A549 treated with dexamethasone at 1 μM for 4 hours (cell line): ENCODE measurements at places on chromosomes 2 and 18. TPM values are rescaled to one million over a fixed set of nuclear protein-coding genes. Genes with fewer than 3 reads are reported as not detected.

Gene DSG2
- 45.6 to 69.2 TPM (median 64.0 TPM) in 5 replicates for total RNA-seq

Gene DSG4
- not detected in 5 replicates for total RNA-seq

Gene FASTKD2
- 29.4 to 35.0 TPM (median 33.2 TPM) in 5 replicates for total RNA-seq

Gene IL1A
- 0.18 to 0.50 TPM (median 0.29 TPM) in 5 replicates for total RNA-seq

Gene PROKR1
- total RNA-seq = 0.01 to 0.05 TPM (median 0.04 TPM) in 3 of 5 replicates, not detected in the others

Gene MEIS1
- 1.4 to 2.4 TPM (median 1.8 TPM) in 5 replicates for total RNA-seq

Gene GRB14
- 4.8 to 6.5 TPM (median 5.1 TPM) in 5 replicates for total RNA-seq

Gene DNAJC5G
- total RNA-seq = not detected in 5 replicates

Gene TNFRSF11A
- 5.1 to 10.2 TPM (median 8.3 TPM) in 5 replicates for total RNA-seq

Gene CCDC68
- total RNA-seq = 4.1 to 5.8 TPM (median 4.4 TPM) in 5 replicates

Gene ASB1
- total RNA-seq = 36.3 to 59.5 TPM (median 57.5 TPM) in 5 replicates

Gene MFF
- 103 to 117 TPM (median 107 TPM) in 5 replicates for total RNA-seq

Gene ICOS
- not detected in 5 replicates for total RNA-seq

Gene GREB1
- total RNA-seq = 2.5 to 3.9 TPM (median 3.3 TPM) in 5 replicates

Gene UGT1A5
- 0.06 TPM in 1 of 5 replicates, not detected in the others for total RNA-seq

Gene COL4A3
- total RNA-seq = 0.46 to 1.3 TPM (median 0.74 TPM) in 5 replicates

Gene DRC1
- total RNA-seq = 0.07 to 0.36 TPM (median 0.15 TPM) in 5 replicates

Gene ADRA2B
- total RNA-seq = 0.08 to 0.14 TPM (median 0.11 TPM) in 5 replicates

Gene ING5
- total RNA-seq = 21.3 to 26.7 TPM (median 23.5 TPM) in 5 replicates

Gene IKZF2
- total RNA-seq = 0.17 to 0.55 TPM (median 0.38 TPM) in 5 replicates

Gene PGAP1
- 1.5 to 3.1 TPM (median 2.4 TPM) in 5 replicates for total RNA-seq

Gene CACNB4
- 0.14 to 0.36 TPM (median 0.19 TPM) in 5 replicates for total RNA-seq

Gene GPD2
- total RNA-seq = 20.9 to 38.2 TPM (median 31.5 TPM) in 5 replicates

Gene SERPINB10
- total RNA-seq = not detected in 5 replicates

Gene TMEM198
- 0.56 to 1.2 TPM (median 1.1 TPM) in 5 replicates for total RNA-seq

Gene BOD1L2
- total RNA-seq = not detected in 5 replicates

Gene SERPINB5
- 0.05 to 0.30 TPM (median 0.09 TPM) in 5 replicates for total RNA-seq

Gene MAP2
- 1.1 to 2.4 TPM (median 1.2 TPM) in 5 replicates for total RNA-seq

Gene RAB17
- 0.19 to 0.54 TPM (median 0.32 TPM) in 5 replicates for total RNA-seq

Gene AGXT
- total RNA-seq = not detected in 5 replicates

Gene REG3G
- total RNA-seq = not detected in 5 replicates

Gene NPPC
- total RNA-seq = 0.32 to 0.67 TPM (median 0.42 TPM) in 5 replicates

Gene KCNIP3
- 1.5 to 2.3 TPM (median 1.8 TPM) in 5 replicates for total RNA-seq

Gene CDH19
- 0.32 to 1.2 TPM (median 0.73 TPM) in 5 replicates for total RNA-seq

Gene LIPG
- 0.17 to 0.36 TPM (median 0.25 TPM) in 5 replicates for total RNA-seq

Gene IL1F10
- not detected in 5 replicates for total RNA-seq

Gene SERPINB4
- 0.05 to 0.18 TPM (median 0.14 TPM) in 5 replicates for total RNA-seq

Gene EIF5B
- 66.0 to 73.9 TPM (median 67.4 TPM) in 5 replicates for total RNA-seq

Gene MOGAT1
- not detected in 5 replicates for total RNA-seq

Gene ASXL3
- total RNA-seq = not detected in 5 replicates

Gene TMEM163
- 0.06 to 0.09 TPM (median 0.07 TPM) in 4 of 5 replicates, not detected in the other for total RNA-seq

Gene CD8B2
- not detected in 5 replicates for total RNA-seq

Gene ATG9A
- total RNA-seq = 33.6 to 46.8 TPM (median 45.2 TPM) in 5 replicates

Gene FOXI3
- 0.03 to 0.05 TPM (median 0.04 TPM) in 3 of 5 replicates, not detected in the others for total RNA-seq
